Dermis microvascular lymphatic vessel endothelial cell (primary cell): ENCODE measurements at places on chromosomes 4 and X. TPM values are rescaled to one million over a fixed set of nuclear protein-coding genes. Genes with fewer than 3 reads are reported as not detected.

Gene BCAP31
- 341 and 362 TPM in 2 replicates for total RNA-seq

Gene EXOC1L
- total RNA-seq = not detected in 2 replicates

DNA sequence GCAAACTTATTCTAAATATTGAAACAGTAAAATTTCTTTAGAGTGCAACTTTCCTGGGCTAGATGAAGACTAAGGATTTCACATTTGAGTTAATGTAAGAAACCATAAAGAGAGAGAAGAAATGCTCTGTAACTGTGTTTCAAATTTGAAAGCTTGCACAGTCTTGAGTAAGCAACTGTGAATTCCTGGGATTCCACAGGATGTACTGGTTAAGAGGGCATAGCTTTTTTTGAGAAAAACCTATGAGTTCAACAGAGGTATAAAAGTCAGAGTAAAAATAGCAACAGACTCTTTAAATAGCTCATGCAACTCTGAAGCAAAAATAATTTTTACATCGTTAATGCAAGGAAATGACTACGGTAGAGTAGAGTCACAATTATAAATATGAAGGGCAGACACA is 25.5 kb downstream of the ZNF330 start:
- no peak for DNase-seq

DNA sequence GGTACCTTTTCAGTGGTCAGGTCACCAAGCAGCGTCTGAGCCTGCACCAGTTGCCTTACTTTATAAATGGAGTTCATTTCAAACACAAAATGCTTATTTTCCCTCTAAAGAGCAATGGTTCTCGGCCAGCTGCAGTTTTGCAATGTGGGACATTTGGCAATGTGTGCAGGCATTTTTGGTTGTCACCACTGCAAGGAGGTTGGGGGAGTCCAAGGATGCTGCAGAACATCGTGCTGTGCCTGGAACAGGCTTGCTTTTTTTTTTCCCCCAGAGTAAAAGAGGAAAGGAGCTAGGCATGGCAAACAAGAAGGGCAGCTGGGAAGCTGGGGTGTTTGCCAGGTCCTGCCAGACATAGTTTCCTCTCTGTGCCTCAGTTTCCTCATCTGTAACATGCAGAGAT is 115.6 kb downstream of the GPR143 start:
- no peak for DNase-seq

DNA sequence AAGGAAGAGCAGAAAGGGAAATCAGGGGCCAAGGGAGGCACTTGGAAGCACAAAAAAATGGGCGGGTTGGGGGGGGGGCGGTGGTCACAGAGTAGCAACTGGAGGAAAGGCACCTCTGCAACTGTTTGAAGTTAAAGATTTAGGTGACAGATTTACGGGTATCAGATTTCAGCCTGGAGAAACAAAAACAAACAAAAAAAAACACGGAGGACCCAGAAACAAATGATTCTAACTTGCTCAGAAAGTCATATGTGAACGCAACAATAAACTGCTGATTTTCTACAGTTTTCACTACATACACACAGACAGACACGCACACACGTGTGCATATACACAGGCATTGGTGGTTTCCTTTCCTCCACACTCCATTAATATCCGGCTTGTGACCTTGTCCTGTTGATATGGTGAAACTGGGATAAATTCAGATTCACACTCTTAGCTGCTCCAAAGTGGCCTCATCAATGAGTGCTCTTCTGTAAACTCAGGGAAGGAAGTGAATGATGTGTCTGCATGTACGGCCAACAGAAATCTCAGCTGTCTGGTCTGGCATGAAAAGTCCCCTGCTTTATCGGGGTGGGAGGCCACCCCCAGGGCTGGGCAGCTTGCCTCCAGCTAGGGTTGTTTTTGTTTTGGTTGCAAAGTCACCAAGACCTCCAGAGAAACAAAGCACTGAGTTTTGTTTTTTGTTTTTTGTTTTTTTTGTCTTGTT is 54.3 kb downstream of the CHST7 start:
- peak; percentile 64 for DNase-seq

DNA sequence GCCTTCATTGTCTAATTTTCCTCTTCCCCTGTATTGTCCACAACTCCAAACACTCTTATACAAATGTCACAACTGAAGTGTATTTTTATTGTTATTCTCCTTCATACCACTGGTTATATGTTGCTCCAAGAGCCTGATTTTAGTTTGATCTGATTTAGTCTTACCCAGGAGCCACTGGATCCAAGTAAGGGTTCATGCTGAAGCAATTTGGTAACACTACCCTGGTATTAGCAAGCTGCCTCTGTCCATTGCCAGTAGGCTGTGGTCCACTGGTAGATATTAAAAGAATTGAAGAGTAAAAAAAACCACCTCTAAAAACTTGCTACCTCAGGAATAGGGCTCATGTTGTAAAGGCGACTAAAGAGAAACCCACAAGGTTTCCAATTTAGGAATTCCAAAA is 41.2 kb downstream of the AMOT start:
- no peak for DNase-seq

DNA sequence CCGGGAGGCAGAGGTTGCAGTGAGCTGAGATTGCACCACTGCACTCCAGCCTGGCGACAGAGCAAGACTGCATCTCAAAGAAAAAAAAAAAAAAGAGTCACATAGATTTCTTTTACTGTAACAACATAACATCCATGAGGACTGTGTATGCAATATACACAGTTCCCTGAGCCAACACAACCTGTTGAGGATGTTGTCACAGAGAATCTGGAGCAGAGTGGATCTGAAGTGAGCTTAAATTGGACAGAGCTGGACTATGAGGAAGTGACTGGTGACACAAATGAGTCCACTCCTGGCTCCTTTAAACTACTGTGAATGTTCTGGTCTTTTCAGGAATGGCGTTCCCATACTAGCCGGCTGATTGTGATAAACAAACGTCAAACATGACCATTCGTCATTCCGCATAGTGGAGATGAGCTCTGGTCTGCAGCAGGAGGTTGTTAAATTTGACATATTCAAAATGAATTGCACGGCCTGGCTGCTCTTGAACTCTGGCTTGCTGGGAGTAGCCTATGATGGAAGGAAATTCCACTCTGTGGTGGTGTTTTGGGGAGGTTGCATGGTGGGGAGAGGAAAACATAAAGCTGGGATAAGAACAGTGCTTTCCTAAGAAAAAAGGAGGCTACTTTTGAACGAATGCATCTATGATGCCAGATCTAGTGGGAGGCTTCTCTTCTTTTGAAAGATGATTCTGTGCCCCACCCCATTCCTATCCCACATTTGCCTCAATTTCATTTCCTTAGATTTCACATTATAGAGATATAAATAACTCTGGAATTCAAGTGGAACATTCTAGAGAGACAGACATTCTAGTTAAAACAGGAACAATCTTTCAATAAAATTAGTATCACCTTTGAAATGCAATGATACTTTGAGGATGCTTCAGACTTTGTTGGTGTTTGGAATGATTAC is 149.5 kb downstream of the SHROOM3 start:
- DNase-seq = no peak
